ENCODE measurements at places on chromosomes 1 and 21.

DNA sequence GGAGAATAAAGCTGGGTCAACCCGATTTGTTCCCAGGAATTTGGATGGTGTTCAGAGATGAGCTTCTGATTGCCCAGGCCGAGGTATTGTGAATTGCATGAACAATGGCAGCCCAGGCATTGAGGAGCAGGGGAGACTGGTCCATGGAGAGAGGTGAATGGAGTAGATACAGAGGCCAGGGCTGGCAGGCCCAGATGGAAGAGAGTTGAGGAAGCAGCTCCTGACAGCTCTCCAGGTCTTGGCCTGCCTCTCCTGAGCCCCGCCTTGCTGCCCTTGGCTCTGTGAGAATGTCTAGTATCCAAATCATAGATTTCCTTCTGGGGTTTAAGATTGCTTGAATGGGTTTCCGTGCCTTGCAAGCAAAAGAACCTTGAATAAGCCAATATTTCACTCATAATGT is 11.5 kb downstream of the ABCA4 start:
- no peak for DNase-seq

- DNase-seq, result no peak
Observed at GRCh38 chr1:222331340-222331739, 216.6 kb downstream of the HHIPL2 start.

DNA sequence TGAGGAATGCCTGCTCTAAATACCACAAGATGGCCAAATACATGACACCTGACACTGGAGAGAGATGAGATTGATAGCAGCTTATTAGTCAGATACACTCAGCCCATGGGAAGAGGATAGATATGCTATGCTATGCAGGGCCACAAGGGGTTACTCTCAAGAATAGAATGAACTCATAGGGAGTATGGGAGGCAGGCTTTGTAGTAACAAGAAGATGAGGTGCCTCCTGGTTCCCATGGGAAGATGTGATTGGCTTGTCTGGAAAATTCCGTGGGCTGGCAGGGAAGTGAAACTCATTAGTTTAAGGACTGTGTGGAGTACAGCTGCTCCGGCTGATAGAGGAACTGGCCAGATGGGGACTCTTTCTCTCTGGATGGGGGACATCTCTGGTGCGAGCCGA is 16.5 kb downstream of the CCDC30 start:
- DNase-seq, result no peak

GRCh38 chr1:151763990-151764389 is 694 bp upstream of the MRPL9 start:
- DNase-seq, result no peak

DNA sequence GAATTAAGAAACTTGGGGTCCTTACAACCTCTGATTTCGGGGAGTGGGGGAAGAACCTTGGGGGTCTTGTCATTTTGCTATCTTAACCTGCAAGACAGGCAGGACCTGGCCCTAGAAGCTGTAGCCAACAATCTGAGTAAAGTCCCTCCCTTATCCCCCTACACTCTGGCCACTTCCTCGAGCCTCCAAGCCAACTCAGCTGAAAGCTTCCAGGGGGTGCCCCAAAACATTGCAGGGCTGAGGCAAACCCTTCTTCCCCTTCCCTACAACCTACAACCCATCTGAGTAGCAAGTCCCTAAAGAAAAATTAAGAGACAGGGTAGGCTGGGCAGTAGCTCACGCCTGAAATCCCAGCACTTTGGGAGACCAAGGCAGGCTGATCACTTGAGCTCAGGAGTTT is 5.0 kb downstream of the CERS2 start:
- DNase-seq, result no peak

- DNase-seq, result no peak
Observed at GRCh38 chr21:39882151-39882838, 15.1 kb downstream of the PCP4 start.

- no peak for DNase-seq
Observed at GRCh38 chr1:162710345-162710744, 78.1 kb downstream of the DDR2 start.

DNA sequence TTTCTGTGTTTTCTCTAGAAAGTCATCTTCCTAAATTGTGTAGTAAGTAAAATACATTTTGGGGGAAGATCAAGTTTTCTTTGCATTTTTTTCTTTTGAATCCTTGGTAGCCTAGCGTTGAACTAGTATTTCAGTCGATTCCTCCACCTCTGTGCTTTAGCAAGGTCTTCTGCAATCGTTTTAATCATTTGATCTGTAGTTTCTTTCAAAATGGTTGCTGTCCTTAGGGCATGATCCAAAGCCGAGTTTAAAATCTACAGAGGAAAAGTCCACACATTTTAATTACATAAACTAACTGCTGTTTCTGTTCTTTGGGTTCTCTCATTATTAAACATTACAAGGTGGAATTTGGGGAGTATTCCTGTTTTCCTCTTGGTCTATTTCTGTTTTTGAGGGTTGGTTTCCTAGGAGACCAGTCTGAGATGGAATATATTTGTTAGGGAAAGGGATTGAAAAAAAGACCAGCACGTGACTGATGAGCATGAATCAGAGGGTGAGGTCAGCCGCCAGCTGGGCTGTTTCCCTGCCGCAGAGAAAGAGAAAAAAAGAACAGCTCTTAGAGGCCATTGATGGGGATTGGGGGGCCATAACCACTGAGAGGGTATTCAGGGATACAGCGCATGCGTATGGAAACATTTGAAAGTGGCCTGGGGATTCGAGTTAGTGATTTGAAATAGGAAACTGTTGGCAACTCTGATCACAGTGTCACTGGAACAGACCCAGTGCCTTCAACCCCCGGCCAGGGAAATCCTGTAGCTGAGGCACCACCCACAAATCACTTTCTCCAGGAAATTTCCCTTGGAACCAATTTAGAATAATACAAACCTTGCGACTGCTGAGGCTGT is 40.6 kb downstream of the AKNAD1 start:
- DNase-seq, result no peak

- no peak for DNase-seq
Observed at GRCh38 chr1:212323066-212323465, 37.9 kb downstream of the PPP2R5A start.

DNA sequence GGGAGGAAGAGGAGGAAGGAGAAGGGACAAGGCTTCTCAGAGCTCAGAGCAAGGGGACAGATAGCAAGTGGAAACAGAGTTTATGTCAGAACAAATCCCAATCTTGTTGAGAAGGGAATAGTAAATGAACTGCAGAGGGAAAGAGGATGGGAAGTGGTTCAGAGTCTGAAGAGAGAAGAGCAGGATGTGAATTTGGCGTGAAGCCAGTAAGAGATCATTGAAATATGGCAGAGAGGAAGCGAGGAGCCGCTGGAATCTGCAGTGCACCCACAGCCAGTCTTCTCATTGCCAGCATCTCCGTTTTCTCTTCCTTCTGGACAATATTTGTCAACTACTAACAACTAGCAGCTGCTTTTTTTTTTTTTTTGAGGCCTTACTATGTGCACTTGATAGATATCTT is 19.1 kb downstream of the OLFML3 start:
- DNase-seq, result no peak

All from activated CD4-positive, alpha-beta T cell treated with anti-CD3 and anti-CD28 coated beads, Interleukin-2, amount 50 U/mL, for 1 hour (primary cell).